ENCODE measurements at places on chromosomes 3 and 15. TPM values are rescaled to one million over a fixed set of nuclear protein-coding genes. Genes with fewer than 3 reads are reported as not detected.

The COL7A1 gene
- polyA plus RNA-seq = 30.9 TPM

The SPSB4 gene
- 20.5 TPM for polyA plus RNA-seq

The FOXB1 gene
- polyA plus RNA-seq = 13.5 TPM

The SNX22 gene
- polyA plus RNA-seq = 33.0 TPM

The ACTR8 gene
- 33.0 TPM for polyA plus RNA-seq

The HTR3E gene
- not detected for polyA plus RNA-seq

The GABRG3 gene
- 10.5 TPM for polyA plus RNA-seq

The MOBP gene
- polyA plus RNA-seq = 318 TPM

The CPNE9 gene
- 6.1 TPM for polyA plus RNA-seq

The RASGRF1 gene
- polyA plus RNA-seq = 34.1 TPM

Data from spinal cord (tissue), 10 donors.